Epithelial cell of alveolus of lung (primary cell): ENCODE measurements at places on chromosomes 2 and 18. TPM values are rescaled to one million over a fixed set of nuclear protein-coding genes. Genes with fewer than 3 reads are reported as not detected.

The COL4A3 gene
- total RNA-seq, result 0.13 and 0.48 TPM in 2 replicates

The FNDC4 gene
- total RNA-seq, result 10.4 and 20.9 TPM in 2 replicates

The LMAN2L gene
- total RNA-seq, result 22.0 and 24.7 TPM in 2 replicates

The LAMA1 gene
- 2.8 and 16.0 TPM in 2 replicates for total RNA-seq

The PASK gene
- total RNA-seq, result 2.2 and 4.6 TPM in 2 replicates

The TRIM43B gene
- not detected in 2 replicates for total RNA-seq

The MLPH gene
- total RNA-seq, result 9.6 and 47.4 TPM in 2 replicates

The CLIP4 gene
- 14.4 and 19.8 TPM in 2 replicates for total RNA-seq

The TSPYL6 gene
- total RNA-seq, result not detected in 2 replicates

The EN1 gene
- total RNA-seq, result 0.32 and 0.39 TPM in 2 replicates

The TBR1 gene
- total RNA-seq, result under 0.01 and 0.32 TPM in 2 replicates

The PROM2 gene
- 0.72 and 1.0 TPM in 2 replicates for total RNA-seq

The LHCGR gene
- total RNA-seq, result 0.39 TPM in 1 of 2 replicates, not detected in the other

The LIPG gene
- total RNA-seq, result 2.5 and 58.8 TPM in 2 replicates

The GPR35 gene
- not detected in 2 replicates for total RNA-seq

The PPP1R1C gene
- total RNA-seq, result 0.91 and 0.96 TPM in 2 replicates

The SERPINB7 gene
- 0.91 TPM in 1 of 2 replicates, not detected in the other for total RNA-seq

The RPRM gene
- not detected in 2 replicates for total RNA-seq

The CCDC148 gene
- total RNA-seq, result under 0.01 TPM in 1 of 2 replicates, not detected in the other

The ST6GAL2 gene
- total RNA-seq, result 0.08 and 1.9 TPM in 2 replicates

The SLC11A1 gene
- total RNA-seq, result 0.13 TPM in 1 of 2 replicates, not detected in the other

The SERPINB3 gene
- total RNA-seq, result under 0.01 TPM in 1 of 2 replicates, not detected in the other

The SPATA3 gene
- not detected in 2 replicates for total RNA-seq

The LYG2 gene
- not detected in 2 replicates for total RNA-seq

The ZNF892 gene
- 2.2 and 5.7 TPM in 2 replicates for total RNA-seq

The ABCG5 gene
- total RNA-seq, result not detected in 2 replicates

The LIPT1 gene
- total RNA-seq, result 1.6 and 6.1 TPM in 2 replicates

The BMP10 gene
- not detected in 2 replicates for total RNA-seq

The TCF4 gene
- total RNA-seq, result 51.3 and 121 TPM in 2 replicates

The TMEM150A gene
- 7.9 and 15.1 TPM in 2 replicates for total RNA-seq

The CCDC121 gene
- total RNA-seq, result 0.40 and 1.8 TPM in 2 replicates

The DNAH6 gene
- total RNA-seq, result under 0.01 and 0.08 TPM in 2 replicates

The ZFAND2B gene
- total RNA-seq, result 24.8 and 33.4 TPM in 2 replicates

The APOB gene
- under 0.01 TPM in 1 of 2 replicates, not detected in the other for total RNA-seq

The ANKRD29 gene
- 0.16 and 2.3 TPM in 2 replicates for total RNA-seq

The ITM2C gene
- total RNA-seq, result 194 and 311 TPM in 2 replicates

The TXNDC2 gene
- 0.64 TPM in 1 of 2 replicates, not detected in the other for total RNA-seq
